ENCODE measurements at places on chromosomes 2 and 18.

DNA sequence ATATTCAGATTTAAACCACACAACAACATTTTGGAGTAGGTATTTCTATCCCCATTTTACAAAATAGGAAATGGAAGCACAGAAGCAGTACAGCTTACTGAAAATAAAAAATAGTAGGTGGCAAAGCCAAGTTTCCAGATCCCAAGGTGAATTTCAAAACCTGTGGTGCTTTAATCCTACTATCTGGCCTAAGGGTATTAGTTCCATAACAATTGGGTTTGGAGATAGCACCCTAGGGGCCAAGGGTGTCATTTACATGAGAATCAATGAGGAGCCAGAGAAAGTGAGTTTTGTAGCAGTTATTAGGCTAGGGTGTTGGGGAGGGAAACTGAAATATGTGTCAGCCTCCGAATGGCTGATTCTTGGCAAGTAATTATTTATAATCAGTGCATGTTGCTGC is 24.9 kb downstream of the OSBPL6 start:
- no peak for DNase-seq

GRCh38 chr2:127080938-127081755 is 25.8 kb downstream of the BIN1 start:
- peak; percentile 47 for DNase-seq

- DNase-seq: peak; percentile 94
These were observed at the start of the genes C2orf81 and WDR54 for GRCh38 chr2:74421221-74421870. Gene C2orf81, minus strand, starts transcription at chr2:74421619. Its CDS starts 59 bp downstream, at chr2:74421560. Gene WDR54, plus strand, starts transcription at chr2:74421730. Its CDS starts 424 bp downstream, at chr2:74422154.

DNA sequence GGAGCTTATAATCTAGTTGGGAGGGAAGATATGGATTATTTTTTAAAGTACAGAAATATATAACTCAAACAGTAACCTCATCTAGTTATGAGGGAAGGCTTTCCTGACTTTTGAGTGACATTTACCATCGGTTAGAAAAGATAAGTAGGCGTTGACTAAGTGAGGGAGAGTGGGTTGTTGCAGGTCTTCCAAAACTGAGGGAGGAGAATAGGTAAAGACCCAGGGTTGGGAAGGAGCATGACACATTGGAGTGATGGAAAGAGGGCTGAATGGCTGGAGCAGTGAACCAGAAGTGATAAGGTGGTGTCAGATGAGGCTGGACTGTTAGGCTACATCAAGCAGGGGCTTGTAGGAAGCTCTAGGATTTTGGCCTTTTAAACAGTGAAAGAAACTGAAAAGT is 10.6 kb upstream of the NUP35 start:
- DNase-seq: no peak

DNA sequence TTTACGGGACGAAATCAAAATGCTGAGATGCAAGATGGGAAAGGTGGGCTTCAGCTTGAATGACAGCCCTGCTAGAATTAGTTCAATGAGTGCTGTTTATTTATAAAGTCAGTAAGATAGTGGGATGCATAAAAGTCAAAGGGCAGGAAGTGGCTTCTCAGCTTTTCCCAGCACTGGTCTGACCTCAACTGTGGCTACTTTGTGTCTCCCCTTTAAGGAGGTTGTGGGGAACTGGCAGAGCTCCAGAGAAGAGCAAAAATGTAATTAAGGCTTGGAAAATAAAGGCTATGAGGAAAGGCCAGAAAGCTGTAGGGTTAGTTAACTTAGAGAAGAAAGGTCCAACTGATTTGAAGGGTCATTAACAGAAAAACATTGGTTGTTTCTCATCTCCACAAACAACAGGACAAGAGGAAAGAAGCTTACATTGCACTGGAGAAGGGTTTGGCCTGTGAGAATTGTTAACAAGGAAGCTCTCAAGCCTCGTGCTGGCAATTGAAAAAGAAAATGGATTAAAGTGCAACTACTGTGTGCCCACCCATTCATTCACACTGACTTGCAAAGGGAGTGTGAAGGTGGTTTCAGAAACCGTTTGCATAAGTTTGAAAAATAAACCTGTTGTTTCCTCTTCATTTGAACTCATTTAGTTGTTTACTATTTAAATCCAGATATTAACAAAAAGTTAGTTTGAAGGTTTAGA is 68.8 kb upstream of the CD28 start:
- no peak for DNase-seq

DNA sequence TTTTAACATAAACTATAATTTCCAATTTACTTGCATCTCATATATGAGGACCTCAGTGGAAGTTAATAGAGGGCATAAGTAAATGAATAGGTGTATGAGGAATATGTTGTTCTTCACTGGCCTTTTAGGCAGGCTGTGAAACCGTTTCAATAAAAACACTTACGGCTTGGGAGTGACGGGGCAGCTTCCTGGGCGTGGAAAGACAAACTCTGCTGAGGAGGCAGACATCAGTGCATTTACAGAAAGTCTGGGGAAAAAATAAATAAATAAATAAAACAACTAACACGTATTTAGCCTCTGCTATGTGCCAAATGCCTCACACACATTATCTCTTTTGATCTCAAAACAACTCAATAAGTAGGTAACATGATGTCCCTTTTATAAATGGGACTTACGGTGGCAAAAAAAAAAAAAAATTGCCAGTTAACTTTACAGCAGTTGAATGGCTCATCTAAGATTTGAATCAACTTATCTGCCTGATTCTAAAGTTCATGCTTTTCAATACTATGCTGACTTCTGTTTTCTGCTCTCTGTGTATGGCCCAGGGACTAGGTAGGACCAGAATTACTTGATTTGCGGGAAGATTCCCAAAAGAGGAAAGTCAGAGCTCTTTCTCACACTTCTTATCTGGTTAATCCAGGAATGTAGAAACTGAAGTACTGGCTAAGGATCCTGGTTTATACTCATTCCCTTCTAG is 77.5 kb upstream of the LRATD1 start:
- DNase-seq: no peak

DNA sequence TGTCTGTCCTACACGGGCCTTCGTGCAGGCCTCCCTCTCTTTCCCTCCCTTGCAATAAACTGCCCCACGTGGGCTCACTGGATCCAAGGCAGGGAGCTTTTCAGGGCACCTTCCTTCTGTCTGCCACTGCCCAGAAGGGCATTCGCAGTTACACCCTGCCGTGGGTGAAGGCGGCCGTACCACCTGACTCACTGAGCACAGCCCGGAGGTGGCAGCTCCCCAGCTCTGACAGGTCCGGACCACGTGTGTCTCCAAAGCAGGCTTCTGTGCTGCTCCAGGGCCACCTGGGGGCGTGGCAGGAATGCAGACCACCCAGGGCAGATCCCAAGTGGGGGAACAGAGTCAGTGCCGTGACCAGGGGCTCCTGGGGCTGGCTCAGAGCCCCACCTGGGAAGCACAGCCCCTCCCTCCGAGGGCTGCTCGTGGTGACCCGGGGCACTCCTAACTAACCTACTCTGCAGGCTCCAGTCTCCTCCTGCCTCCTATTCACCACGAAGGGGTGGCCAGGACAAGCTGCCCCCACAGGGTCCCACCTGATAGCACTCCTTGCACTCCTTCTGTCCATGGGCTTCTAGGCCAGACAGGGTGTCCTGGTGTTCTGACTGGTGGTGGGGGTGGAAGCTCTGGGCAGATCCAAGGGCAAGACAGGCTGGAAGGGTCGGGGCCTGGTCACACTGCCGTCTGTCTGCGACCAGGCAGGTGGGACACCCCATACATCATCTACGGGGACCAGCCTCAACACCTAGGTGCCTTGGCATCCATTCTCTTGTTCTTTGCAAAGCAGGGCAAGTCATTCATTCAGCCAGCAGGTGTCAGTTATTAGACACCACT is 9.7 kb downstream of the SNED1 start:
- DNase-seq: no peak

- no peak for DNase-seq
These were observed 8.6 kb upstream of the ME2 start for GRCh38 chr18:50870138-50870845.

DNA sequence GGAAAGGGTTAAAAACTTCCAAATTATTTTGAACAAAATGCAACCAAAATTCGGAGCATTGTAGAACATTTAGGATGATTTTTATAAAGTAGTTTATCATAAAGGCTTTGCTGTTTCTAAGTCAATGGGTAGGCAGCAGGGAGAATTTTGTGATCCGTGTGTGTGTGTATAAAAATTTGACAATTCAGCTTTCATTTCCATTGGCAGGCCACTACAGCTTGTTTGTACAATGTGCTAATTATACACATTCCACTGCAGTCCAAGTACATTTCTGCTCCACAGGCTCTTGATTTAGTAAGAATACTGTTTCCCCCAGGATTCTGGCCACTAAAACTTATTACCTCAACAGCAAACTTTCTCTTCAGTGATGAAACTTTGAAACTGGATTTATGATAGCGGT is 71.8 kb upstream of the LTBP1 start:
- DNase-seq: no peak

GRCh38 chr2:1193801-1194200 is 219.5 kb upstream of the TPO start:
- DNase-seq: no peak

GRCh38 chr2:65654496-65654895 is 222.1 kb upstream of the SPRED2 start:
- no peak for DNase-seq

DNA sequence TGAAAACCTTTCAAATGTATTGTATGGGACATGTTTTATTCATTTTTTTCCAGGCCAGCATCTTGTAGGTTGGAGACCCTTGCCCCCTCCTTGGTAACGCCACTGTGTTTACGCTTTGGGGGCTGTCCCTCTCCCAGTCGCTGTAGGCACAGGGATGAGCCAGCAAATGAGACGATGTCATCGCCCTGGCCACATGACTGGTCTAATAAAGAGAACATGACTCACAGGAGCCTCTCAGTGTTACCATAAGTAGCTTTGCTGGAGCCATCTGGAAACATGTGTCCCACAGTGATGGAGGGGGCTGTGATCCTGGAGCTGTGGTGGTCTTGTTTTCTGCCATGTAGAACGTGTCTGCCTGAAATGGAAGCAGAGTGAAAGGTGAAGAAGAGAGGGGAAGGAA is 78.9 kb downstream of the CD8B2 start:
- no peak for DNase-seq

DNA sequence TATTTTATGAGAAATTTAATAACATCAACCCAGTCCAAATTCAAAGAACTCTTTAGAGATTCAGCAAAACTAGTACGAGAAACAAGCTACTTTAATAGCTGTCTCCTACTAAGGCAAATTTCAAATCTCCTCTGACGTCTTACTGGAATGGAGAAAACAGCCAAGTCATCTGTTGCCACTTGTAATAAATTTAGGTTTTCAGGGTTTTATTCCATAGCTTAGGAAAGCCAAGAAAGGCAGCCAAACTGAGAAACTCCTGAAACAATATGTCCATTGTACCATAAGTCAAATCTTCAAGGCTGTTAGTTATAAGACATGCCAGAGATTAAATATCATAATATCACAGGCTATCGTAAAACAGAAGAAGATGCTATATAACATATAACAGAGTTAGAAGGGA is 524.6 kb upstream of the SETBP1 start:
- DNase-seq: no peak

- no peak for DNase-seq
These were observed 1795.7 kb upstream of the PIK3C3 start for GRCh38 chr18:40159141-40160017.

DNA sequence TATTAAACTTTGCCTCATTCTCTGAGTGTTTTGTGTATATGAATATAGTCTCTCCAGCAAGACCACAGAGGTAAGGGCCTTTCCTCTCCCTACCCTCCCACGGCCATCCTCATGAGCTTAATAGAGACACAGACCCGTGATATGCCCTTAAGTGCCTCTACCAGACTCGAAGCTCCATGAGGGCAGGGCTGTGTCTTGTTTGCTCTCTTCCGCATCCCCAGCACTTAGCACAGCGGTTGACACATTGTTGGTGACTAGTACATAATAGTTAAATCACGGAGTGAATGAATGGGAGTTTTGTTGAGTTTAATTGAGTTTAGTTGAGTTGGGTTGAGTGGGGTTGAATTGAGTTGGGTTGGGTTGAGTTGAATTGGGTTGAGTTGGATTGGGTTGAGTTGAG is 122.3 kb downstream of the ZFP36L2 start:
- DNase-seq: no peak

Data from CD4-positive, alpha-beta T cell treated with Interleukin-10 for 1 hour (primary cell).